ENCODE measurements at places on chromosomes 5 and 9.

DNA sequence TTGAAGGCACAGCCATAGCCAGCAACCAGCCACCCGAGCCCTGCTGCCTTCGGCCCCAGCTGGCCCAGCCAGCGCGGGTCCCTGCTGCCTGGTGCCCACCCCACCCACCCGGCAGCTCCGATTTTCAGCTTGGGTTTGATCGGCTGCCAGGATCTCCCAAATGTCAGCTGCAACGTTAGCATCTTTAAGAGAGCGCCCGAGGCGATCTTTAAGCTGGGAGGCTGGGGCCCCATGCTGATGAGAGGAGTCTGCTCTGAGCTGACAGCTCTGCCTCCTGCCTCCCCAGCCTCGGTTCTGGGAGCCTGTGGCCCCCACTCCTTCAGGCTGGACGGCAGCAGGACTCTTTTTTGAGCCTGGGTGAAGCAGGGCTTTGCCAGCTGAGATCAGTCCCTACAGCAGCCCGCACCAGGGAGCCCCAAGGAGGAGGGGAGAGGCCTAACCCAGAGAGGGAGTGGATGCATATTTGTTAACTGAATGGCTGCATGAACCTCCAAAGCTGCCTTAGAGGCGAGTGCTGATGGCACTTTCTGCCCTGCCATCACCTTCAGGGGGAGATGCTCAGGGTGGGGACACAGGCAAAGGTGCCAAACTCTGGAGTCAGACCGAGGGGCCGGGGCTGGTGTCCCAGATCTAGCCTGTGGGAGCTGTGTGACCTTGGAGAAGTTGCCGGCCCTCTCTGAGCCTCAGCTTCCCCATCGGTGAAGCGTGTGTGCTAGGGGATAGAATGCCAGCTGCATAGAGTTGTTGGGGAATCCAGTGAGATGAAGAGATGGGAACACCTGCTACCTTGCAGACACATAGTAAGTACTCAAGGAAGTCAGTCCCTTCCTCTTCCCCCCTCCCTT, 165.5 kb downstream of the C9orf50 start:
- DNase-seq = no peak

- no peak for DNase-seq
Observed at GRCh38 chr5:75681125-75681830, 36.0 kb downstream of the POC5 start.

- no peak for DNase-seq
Observed at GRCh38 chr9:106885451-106885850, 22.5 kb downstream of the ZNF462 start.

- no peak for DNase-seq
Observed at GRCh38 chr9:113425072-113425471, 14.5 kb downstream of the C9orf43 start.

GRCh38 chr5:172411484-172412072, 42.7 kb downstream of the SH3PXD2B start:
- DNase-seq = no peak

All from mucosa of gallbladder (tissue), 1 donor.